ENCODE measurements at places on chromosomes 11 and 22.

GRCh38 chr22:38864361-38865191, 7.4 kb downstream of the CBX6 start:
- no peak for DNase-seq

DNA sequence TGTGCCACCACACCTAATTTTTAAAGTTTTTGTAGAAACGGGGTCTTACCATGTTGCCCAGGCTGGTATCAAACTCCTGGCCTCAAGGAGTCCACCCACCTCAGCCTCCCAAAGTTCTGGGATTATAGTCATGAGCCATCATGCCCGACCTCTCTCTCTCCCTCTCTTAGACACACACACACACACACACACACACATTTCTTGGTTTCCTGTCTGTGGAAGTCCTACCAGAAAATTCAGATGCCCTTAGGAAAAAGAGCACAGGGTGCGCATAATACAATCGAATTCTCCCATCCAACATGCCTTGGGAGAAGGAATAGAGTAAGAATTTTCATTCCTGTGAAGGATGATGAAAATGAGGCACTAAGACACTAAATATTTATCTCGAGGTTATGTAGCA, 10.4 kb downstream of the MICAL3 start:
- DNase-seq = no peak

- DNase-seq = no peak
These were observed 250.3 kb downstream of the BRD1 start for GRCh38 chr22:49577168-49578060.

DNA sequence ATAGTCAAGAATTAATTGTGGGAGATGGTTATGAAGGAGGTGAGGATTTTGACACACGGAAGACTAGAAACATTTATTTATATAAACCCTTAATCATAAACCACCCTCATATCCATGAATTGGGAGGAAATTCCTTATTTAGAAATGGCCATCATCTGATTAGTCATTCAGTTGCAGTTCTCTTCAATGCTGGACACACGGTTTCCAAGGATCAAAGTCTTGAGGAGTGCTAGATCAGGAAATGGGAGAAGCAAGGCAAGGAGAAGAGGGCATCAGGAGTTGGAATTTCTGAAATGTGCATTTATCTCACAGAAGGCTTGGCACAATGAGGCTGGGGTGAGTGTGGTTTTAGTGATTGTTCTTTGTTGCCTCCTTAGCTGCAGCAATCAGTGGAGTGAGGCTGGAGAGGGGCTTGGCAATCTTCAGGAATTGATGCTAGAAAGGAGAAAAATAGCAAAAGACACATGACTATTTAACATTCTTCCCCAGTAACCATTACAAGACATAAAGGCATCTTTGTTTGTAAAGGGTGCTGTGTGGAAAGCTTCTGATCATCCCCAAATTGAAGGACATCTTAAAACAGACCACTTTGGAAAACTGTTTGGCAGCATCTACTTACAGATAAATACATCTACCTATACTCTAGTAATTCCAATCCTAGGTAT, 21.6 kb upstream of the GDPD4 start:
- DNase-seq = no peak

DNA sequence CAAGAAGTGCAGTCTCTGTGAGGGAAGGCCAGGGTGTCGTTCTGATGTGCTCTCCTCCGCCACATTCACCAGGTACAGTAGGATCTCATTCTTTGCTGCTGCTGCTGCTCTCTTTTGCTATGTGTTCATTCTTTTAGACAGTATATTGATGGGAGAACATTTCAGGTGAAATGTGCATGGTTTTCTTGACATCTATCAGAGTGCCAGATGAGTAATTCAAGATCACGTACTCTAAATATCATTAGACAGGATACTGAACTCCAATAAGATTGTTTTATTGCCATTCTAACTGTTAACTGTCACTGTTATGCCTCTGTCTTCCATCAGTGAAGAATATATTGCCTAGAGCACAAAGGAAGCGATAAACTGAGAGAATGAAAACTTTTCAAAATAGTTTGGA, 771.0 kb upstream of the ARHGAP42 start:
- no peak for DNase-seq

GRCh38 chr11:34640050-34640923, 19.4 kb downstream of the EHF start:
- no peak for DNase-seq

- DNase-seq = no peak
These were observed 24.0 kb upstream of the MYH9 start for GRCh38 chr22:36411589-36412258.

GRCh38 chr22:49697047-49697446, 130.6 kb downstream of the BRD1 start:
- DNase-seq = no peak

- DNase-seq = peak; percentile 62
These were observed 23.4 kb downstream of the KRTAP5-5 start for GRCh38 chr11:1652771-1653540.

GRCh38 chr11:133545199-133545803, 13.0 kb upstream of the OPCML start:
- DNase-seq = no peak

- no peak for DNase-seq
These were observed 66.7 kb downstream of the MICAL3 start for GRCh38 chr22:17957693-17958092.

DNA sequence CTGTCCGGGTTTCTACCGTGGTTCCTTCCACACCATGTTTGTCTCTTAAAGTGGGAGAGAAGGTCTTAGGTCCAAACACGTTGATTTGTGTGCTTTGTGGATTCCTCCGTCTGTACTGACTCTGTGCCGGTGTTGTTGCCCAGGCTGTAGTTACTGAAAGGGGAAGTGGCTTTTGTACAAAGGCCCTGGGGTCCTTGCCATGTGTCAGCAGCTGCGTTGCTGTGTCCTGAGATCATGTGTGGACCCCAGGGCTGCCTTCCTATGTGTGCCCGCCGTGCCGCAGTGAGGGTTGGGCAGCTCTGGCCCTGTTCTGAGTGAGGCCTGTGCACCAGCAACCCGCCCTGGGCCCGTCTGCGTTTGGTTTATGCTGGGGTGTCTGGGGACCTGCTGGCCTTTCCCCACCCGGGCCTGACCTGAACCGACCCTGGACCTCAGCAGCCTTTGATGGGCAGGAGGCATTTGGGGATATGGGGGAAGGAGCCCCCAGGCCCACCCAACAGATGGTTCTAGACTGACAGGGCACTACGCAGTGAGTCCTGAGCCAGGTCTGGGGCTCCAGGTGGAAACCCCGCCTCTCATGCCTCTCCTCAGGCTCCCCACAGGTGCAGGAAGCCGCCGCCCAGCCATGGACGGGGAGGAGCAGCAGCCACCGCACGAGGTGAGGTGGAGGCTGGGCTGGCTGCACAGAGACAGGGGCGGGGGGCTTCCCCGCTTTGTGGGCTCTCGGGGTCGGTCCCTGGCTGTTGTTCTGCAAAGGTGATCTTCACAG, 6.9 kb downstream of the TRABD start:
- DNase-seq = no peak

DNA sequence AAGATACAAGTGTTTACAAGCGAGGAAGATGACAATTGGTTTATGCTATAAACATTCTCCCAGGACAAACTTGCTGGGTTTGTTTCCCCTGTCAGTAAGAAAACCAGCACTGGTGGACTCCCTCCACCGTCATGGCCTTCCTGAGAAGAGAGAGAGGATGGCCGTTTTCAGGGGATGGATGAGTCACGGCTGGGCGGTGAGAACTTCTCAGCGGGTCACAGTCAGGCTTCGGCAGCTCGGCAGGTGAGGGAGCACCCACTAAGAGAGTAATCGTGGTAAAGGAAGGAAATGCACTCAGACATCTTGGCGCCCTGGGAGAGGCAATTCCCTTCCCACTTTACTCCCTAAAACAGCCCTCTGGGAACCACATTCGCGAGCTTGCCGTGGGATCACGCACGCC, 83.9 kb downstream of the NCAM1 start:
- no peak for DNase-seq

DNA sequence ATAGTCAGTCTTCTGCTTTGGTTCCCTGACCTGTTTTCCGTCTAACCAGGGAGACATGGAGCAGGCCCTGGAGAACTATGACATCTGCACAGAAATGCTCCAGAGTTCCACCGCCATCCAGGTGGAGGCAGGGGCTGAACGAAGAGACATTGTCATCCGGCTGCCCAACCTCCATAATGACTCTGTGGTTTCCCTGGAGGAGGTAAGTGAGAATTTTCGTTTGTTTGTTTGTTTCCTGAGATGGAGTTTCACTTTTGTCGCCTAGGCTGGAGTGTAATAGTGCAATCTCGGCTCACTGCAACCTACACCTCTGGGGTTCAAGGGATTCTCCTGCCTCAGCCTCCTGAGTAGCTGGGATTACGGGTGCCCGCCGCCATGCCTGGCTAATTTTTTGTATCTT, 52.9 kb downstream of the CABIN1 start:
- no peak for DNase-seq

DNA sequence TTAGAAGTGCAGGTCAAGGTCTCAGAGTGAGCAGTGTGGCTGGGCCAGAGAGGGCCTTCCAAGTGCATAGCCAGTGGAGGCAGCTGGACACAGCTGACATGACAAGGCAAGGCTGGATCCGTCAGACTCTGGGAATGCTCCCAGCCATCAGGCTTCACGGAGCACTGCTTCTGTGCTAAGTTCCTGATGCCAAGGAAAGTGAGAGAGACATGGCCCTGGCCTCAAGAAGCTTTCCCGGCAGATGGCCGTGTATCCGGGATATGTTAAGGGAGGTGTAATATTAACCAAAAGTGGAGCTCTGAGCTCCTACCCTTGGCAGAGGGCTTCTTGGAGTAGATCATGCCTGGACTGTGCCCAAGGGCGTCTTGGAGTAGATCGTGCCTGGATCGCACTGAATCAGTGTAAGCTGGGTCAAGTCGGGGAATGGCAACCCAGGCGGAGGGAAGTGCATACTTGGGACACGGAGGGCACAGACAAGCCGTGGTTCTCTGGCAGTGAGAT, 7.4 kb upstream of the EFCAB6 start:
- DNase-seq = no peak

- no peak for DNase-seq
These were observed 20.4 kb upstream of the LRRC55 start for GRCh38 chr11:57161351-57161750.

DNA sequence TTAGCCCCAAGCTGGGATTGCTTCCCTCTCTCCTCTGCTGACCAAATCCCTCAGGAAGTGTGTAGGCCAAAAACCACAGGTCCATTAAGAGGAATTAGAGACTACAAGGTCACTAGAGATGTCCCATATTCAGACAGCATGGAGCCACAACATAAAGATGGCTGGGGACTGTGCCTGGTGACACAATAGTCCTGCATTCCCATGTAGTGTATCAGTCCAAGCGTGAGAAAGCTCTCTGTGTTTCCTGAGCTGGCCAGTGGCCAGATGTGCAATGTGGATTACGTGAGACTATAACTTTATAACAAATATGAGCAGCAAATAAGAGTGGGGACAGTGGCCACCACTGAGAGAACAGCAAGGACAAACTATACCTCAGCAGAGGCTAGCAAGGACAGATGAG, 7.6 kb upstream of the MS4A10 start:
- no peak for DNase-seq

DNA sequence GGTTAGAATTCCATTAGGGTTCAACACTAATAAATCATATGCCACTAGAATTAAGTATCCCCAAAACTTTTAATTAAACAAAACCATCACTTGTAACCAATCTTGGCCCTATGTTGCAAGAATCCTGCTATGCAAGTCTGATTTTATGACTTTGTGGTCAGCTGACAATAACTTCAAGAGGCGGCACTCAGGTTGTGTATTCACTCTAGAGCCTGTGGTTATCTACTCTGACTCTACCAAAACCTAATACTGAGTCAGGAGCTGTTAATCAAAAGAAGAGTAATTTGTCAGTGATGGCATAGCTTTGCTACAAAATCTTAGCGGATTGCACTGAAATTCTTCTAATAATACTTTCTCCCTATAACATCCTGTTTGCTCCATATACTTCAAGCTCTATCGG, 253.7 kb downstream of the AASDHPPT start:
- DNase-seq = no peak

DNA sequence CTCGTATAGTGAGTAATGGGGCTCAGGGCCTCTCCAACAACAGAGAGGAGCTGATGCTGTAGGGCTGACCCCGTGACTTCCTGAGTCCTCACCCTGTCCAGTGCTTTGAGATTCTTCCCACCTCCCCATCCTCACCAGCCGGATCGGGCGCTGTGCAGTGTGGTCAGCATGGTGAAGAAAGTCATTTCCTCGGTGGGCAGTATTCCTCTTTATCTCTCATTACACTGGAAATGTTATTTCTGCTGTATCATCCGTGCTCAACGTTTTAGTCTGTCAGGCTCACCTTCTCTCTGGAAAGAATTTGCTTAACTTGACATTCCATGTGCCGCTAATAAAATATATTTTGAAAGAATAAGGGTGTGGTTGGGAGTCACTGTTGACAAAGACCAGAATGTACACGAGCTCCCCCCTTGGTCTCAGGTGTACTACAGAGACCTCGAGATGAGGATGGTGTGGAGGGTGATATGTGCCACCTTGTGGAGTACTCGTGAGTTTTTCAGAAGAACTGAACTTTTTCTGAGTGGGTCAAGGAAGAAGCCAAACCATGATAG, 25.7 kb upstream of the SCGB1A1 start:
- no peak for DNase-seq

GRCh38 chr11:13062115-13062514, 53.0 kb downstream of the RASSF10 start:
- DNase-seq = no peak

- DNase-seq = no peak
These were observed 228.5 kb upstream of the B3GAT1 start for GRCh38 chr11:134640536-134640935.

GRCh38 chr22:36125994-36126531, 34.5 kb downstream of the APOL3 start:
- no peak for DNase-seq

DNA sequence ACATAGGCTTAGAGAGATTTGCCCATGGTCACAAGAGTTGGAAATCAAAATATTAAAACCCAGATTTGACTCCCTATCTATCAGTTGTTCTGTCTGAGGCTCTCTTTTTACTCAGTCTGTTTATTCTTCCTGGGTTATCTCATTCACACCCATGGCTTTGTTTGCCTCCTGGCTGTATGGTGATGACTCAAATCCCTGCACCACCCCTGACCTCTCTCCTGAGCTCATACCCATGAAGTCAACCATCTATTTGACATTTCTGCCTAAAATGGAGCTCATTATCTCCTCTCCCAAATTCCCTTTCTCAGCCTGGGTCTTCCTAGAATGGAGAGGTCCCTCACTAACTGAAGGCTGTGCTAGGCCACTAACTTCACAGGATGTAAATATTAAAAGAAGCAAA, 27.8 kb upstream of the CCDC134 start:
- no peak for DNase-seq

DNA sequence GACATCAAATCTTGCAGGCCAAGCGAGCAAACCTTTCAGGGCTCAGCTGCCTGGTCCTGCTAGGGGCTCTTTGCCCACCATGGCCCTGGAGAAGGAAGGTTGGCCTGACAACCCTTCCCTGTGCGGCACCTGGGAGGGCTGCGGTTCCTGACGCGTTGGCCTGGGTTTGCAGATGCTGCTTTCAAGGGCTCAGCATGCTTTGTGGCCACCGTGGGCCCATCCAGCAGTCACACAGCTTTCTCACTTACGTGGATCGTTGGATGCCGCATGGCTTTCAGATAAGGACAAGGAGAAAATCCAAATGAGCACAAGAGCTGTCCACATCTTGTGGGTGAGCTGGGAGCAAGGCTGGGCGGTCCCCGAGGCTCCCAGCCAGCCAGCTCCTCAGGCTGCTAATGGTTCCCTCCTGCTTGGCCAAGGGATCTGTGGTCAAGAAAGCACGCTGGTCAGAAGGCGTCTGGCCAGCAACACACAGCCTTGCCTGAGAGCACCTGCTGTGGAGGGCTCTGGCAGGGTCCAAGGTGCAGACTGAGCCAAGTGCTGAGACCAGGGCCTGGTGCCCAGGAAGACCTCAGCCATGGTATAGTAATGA, 8.2 kb downstream of the C11orf24 start:
- no peak for DNase-seq

GRCh38 chr11:61057615-61058014, 44.7 kb upstream of the CD5 start:
- no peak for DNase-seq
